ENCODE measurements at places on chromosomes 13 and 19. TPM values are rescaled to one million over a fixed set of nuclear protein-coding genes. Genes with fewer than 3 reads are reported as not detected.

The ZNF493 gene
- 35.6 TPM for polyA plus RNA-seq

The CBARP gene
- 1.0 TPM for polyA plus RNA-seq

DNA sequence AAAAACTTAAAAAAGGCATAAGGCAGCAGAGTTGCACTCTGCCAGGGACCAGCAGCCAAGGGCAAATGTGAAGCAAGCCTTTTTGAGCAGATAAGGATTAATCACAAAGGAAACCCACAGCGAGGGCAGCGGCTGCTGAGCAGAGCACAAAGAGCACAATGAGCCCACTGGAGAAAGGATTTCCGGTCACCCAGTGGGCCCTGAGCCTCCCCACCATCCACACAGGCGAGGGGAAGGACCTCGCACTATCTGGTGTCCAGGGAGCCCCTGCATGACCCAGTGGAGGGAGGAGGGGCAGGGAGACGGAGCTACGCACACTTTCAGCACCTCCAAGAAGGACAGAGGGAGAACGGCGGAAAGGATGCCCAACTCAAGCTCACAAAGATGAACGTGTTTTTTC, 40.0 kb downstream of the COL4A1 start:
- DNase-seq, result no peak

DNA sequence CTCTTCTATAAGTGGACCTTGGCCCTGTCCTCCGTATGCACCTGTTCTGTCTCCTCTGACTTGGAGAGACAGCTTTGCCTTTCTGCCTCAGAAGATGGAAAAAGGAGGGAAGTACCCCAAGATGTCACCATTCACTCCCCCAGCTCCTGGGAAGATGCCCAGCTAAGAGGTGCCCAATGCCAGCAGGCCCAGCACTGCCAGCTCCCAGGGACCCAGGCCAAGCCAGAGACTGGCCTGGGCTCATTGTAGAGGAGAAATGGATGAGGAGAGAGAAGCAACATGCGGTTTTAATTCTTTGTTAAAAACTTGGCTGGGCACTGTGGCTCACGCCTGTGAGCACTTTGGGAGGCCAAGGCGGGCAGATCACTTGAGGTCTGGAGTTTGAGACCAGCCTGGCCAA, 111.5 kb upstream of the ZNF507 start:
- no peak for DNase-seq

DNA sequence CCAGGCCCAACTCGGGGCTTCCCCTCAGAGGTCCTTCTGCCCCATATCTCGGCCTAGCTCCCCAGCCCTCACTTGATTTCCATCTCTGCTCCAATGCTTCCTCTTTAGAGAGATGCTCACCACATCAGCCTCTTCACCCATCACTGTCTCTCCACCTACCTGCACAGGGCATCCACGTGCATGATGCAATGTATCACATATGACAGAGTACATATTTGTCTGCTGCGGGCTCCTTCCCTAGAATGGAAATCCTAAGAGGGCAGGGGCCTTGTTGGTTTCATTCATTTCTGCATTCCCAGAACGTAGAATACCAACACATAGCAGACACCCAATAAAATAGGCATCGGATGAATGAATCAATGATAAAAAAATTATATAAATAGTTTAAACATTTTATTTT, 130.3 kb downstream of the USP12 start:
- DNase-seq, result no peak

- DNase-seq, result no peak
Measured at GRCh38 chr13:63307228-63307627, 1891.6 kb upstream of the PCDH20 start.

GRCh38 chr13:36965767-36966166, 33.4 kb downstream of the ALG5 start:
- DNase-seq, result no peak

GRCh38 chr19:9757544-9758501, 10.7 kb downstream of the ZNF846 start:
- DNase-seq, result no peak

DNA sequence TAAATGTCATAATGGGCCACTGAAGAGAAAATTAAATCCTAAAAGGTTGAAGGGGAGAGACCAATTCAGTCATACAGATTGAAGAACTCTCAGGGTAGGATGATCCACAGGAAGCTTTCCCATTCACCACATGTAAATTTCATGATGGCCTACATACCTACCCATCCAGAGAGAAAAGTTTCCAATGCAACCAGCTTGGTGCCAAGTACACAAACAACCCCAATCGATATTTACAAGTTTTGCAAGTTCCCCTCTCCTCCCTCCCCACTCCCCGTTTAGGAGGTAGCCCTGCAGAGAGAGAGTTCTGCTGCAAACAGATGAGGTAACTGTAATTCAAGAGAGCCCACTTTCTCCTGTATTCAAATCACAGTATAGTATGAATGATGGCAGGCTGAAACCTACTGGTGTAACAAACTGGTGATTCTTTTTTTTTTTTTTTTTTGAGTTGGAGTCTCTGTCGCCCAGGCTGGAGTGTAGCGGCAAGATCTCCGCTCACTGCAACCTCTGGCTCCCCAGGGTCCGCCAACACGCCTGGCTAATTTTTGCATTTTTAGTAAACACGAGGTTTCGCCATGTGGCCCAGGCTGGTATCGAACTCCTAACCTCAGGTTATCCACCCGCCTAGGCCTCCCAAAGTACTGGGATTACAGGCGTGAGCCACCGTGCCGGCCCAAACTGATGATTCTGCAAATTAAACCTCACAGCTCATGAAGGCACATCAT, 14.4 kb downstream of the FOXO1 start:
- DNase-seq, result no peak

- no peak for DNase-seq
Measured at GRCh38 chr13:80297094-80297493, 43.8 kb downstream of the SPRY2 start.

DNA sequence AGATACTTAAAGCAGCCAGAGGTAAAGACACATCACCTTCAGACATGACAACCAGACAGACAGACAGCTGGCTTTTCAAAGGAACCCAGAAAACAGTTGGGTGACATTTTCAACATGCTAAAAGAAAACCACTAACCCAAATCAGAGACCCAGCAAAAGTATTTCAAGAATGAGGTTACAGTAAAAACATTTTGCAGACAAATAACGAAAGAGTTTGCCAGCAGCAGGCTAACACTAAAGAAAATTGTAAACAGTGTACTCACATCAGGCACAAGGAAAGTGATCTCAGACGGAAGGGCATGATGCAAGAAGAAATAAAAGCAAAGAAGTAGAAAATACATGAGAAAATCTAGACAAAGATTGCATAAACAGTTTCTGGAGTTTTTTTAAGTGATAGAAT, 46.4 kb downstream of the AP1M1 start:
- DNase-seq, result no peak

DNA sequence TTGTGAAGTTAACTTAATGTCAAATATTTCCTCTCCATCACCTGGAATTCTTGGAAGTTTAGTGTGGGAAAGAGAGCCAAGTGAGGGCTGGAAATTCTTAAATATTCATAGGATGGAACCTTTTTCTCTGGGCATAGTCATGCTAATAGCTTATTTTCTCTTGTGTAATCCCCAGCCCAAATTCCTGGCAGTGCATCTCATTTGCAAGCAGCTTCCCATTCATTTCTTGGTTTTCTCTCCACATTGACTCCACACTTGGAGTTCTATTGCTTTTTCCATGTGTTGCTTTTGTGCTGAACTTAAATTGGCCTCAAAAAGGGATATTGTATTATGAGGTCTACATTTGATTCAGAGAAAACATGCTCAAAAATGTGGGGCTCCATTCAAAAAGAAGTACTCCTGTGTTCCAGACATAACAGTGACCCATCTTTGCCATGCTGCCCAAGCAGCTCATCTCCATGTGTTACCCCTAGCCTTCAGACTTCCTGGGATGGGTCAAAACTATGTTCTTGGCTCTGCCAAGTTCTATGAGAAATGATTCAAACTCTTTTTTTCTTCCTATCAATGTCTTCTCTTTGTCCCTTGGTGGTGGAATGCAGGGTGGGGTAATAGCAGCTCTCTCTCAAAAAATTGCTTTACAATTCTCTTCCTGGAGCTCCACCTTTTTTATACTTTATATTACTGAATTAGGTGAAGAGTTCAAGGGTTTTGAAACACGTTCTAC, 2471.5 kb downstream of the PCDH9 start:
- DNase-seq, result no peak

DNA sequence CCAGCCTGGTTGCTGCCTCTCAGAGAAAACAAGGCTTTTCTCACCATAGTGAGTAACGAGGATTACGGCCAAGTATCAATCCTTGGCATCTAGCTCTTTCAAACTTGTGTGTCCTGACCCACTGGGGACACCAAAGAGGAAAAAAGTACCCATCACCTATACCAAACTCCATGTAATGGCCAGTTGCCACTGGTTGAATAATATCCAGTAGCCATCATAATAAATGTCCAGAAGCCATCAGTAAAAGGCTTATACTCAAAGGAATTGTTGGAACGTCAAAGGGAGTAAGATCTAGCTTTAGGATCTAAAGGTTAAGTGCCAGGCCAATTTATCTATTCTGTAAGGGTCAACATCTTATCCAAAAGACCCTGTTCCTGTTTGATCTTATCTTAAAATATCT, 91.1 kb downstream of the PTPRS start:
- DNase-seq, result no peak

- no peak for DNase-seq
Measured at GRCh38 chr13:99868767-99869166, 102.8 kb downstream of the ZIC5 start.

- DNase-seq, result peak; percentile 51
Measured at GRCh38 chr19:55437410-55437809, 5.7 kb downstream of the SHISA7 start.
